ENCODE measurements at places on chromosomes 4 and X.

GRCh38 chrX:112857478-112857878 lies 16.8 kb upstream of the AMOT start:
- DNase-seq = no peak

DNA sequence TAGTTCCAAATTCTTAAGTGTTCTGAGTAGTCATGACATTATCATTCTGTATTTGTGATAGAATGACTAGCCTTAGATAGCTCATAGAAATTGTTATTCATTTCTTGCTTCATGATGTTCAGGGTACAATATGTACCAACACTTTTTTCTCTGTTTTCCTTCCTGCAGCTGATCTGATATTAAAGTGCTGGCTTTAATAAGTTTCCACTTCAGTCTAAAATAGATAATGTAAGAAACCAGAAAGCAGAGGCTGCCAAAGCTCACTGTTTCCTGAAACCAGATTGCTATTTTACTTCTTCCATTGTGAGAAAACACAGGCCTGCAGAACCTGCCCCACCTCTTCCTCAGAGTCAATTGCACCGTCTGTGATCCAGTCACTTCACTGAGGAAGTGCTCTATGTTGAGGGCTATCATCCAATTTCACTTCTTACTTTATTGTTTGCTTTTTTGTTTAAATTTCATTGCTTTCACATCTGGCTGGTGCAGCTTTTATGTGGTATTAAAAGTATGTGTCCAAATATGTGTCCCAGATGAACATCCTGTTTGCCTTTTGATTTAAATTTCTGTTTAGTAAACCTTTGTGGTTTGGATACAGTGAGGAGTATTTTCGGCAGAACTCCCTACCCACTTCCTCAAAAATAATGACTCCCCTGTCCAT lies 652.1 kb downstream of the ANKRD50 start:
- DNase-seq = no peak

DNA sequence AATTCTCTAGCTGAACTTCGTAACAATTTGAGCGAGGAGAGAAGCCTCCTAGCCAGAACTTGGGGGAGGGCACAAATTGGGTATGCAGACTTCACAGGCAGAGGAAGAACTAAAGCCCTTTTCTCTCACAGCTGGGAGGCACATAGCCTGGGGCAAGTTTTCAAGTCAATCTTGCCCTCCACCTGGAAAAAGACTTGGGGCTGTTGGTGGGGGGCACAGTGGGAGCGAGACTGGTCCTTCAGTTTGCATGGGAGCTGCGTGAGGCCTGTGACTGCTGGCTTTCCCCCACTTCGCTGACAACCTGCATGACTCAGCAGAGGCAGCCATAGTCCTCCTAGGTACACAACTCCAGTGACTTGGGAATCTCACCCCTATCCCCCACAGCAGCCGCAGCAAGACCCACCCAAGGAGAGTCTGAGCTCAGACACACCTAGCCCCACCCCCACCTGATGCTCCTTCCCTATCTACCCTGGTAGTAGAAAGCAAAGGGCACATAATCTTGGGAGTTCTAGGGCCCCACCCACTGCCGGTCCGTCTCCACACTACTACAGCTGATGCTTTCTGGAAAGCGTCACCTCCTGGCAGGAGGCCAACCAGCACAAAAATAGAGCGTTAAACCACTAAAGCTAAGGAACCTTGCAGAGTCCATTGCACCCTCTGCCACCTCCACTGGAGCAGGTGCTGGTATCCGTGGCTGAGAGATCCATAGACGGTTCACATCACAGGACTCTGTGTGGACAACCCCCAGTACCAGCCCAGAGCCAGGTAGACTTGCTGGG lies 160.8 kb downstream of the CBLL2 start:
- DNase-seq = no peak

DNA sequence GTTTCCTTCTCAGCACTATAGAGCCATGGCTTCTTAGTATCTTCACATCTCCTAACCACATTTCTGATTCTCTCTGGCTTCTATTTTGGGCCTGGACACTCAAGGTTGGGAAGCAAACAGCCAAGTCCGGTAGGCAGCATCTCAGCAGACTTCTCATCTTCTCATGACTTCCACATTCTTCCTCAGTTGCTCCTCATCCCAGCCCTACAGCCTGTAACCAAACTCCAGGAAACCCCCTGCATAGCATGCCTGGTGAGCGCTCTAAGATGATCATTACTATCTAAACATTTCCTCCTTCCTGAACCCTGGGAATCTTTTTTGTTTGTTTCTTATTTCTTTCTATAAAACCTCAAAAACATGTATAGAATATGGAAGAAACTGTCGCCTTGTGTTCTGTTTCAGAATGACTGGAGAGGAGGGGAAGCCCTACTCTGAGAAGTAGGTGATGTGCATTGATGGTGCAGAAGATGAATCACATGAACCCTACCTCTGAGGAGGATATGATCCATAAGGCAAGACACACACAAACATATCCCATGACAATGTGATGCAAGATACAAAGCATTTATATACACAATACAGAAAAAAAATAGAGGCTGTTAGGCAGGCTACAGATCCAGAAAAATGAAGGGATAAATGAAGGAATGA lies 219.8 kb upstream of the GYPA start:
- no peak for DNase-seq

GRCh38 chr4:99868126-99868596 lies 26.1 kb downstream of the LAMTOR3 start:
- no peak for DNase-seq

DNA sequence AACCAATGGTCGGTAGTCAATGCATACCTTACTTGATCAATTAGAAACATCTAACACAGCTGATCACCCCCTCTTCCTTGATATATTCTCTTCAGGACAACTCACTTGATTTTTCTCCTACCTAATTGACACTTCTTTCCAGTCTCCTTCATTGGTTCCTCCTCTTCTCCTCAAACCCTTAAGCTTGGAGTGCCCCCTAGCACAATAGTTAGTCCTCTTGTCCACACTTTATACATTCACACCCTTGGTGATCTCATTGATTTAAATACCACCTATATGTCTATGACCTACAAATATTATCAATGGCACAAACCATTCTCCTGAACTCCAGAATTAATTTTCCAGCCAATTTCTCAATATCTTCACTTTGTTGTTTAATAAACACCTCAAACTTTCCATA lies 724.0 kb downstream of the ADGRL3 start:
- DNase-seq = no peak

- DNase-seq = no peak
Observed at GRCh38 chr4:130419211-130419975, 1323.4 kb downstream of the C4orf33 start.

GRCh38 chr4:99404595-99405287 lies 30.4 kb downstream of the ADH7 start:
- DNase-seq = no peak

- no peak for DNase-seq
Observed at GRCh38 chrX:55663584-55663983, 40.4 kb downstream of the FOXR2 start.

GRCh38 chr4:1137850-1138249 lies 24.5 kb upstream of the RNF212 start:
- DNase-seq = no peak

GRCh38 chr4:67779631-67780030 lies 25.4 kb upstream of the GNRHR start:
- DNase-seq = no peak

DNA sequence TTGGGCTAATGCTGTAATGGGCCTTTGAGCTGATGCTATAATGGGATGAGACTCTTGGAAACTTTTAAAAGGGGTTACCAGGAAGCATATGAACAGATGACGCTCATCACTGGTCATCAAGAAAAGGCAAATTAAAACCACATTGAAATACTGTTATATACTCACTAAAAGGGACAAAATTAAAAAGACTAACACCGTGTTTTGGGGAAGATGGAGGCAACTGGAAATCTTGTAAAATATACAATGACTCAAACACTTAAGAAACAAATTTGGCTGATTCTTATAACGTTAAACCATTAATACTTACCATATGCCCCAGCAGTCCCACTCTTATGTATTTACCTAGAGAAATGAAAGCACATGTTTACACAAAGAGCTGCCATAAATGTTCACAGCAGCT lies 207.2 kb upstream of the GPRIN3 start:
- no peak for DNase-seq

DNA sequence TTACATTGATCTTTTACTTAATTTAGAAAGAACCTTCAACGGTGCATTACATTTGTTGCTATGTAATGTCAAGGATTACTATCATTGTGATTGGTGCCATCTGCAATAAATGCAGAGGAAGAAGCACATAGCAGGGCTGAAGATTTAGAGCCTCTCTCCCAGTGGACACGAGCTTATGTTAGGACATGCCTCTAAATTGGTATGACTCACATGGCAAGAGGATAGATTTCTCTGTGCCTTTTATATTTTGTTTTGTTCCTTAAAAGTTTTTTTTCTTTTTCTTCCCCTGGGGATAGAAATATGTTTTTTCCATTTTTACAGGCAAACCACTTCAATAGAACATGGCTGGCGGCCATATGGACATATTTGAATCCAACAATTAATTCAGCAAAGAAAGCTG lies 205.0 kb upstream of the HAND2 start:
- no peak for DNase-seq

DNA sequence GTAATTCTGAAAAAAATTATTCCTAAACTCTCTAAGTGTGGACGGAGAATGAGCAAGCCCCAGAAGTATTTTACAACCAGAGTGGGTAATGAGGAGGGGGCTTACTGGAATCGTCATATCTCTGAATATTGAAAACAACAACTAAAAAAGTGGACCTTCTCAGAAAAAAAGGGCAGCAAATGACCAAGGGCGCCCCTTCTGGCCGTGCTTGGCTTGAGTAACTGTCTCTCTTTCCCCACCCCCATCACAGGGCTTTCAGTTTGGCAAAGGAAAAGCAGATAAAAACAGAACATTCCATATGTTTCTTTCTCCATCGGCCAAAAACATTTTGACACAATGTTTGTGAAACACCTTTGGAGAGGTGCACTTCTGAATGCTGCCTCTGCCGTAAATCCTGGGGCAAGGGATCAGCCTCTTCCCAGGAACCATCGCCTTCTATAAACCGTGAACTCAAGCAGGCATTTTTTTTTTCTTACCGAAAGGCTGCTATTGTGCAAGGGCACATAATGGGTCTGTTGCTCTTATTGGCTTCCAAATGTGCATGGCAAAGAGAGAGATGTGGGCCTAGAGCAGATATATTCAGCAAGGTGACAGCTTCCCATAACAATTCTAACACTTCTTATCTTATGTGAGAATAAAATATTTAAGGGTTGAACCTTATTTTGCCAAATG lies 115.4 kb downstream of the PARM1 start:
- DNase-seq = no peak

DNA sequence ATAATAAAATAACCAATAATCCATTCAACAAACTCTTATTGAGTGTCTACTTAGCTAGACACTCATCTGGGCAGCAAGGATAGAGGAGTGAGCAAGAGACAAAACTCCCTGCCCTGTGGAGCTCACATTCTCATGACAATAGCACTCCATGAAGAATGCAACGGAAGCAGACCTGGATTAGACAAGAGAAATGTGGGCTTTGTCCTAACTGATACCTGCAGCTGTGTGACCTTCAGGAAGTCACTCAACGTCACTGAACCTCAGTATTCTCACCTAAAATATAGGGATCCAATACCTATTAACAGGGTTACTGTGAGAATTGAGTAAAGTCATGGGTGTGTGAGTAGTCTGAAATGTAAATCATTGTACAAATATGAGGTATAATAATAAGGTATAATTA lies 61.2 kb downstream of the NDNF start:
- DNase-seq = no peak

GRCh38 chr4:110837896-110838450 lies 215.1 kb upstream of the PITX2 start:
- DNase-seq = no peak

DNA sequence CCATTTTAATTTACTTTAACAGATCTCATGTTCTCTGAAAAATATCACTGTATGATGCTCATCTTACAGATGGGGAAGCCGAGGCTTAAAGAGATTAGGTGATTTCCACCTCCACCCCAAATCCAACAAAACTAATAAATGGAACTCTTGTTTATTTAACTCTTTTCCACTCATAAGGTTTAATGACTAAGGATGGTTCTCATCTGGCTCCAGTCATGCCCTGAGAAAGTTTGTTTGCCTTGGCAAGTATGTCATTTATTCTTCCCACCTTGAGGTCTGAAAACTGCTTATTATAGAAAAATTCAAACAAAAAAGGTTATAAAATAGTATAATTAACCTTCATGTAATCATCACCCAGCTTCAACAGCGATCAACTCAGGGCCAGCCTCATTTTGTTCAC lies 56.3 kb downstream of the PPEF2 start:
- no peak for DNase-seq

- no peak for DNase-seq
Observed at GRCh38 chr4:5710065-5710960, 688 bp upstream of the EVC start.

- DNase-seq = no peak
Observed at GRCh38 chrX:63250253-63250868, 100.8 kb downstream of the SPIN4 start.

GRCh38 chr4:73212982-73213730 lies 45.4 kb downstream of the ANKRD17 start:
- no peak for DNase-seq

GRCh38 chr4:2932951-2933565 lies 30.1 kb downstream of the NOP14 start:
- DNase-seq = no peak

GRCh38 chr4:156975686-156976085 lies 4.1 kb upstream of the PDGFC start:
- no peak for DNase-seq

DNA sequence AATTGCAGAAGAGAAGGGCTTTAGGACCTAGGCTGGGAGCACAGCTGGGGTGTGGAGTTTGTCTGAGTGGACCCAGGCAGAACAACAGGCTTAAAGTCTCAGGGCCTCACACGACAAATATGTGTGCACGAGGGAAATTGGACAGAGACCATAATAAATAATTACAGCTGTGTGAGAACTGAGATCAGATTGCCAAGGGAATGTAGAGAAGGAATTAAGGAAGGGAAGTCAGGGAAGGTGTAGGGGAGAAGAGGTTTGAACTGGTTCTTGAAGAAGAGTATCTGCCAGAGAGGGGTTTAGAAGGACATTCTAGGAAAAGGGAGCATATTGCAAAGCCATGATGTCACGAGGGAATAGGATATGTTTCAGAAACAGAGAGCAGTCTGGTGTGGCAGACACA lies 120.7 kb upstream of the TSPAN5 start:
- no peak for DNase-seq

DNA sequence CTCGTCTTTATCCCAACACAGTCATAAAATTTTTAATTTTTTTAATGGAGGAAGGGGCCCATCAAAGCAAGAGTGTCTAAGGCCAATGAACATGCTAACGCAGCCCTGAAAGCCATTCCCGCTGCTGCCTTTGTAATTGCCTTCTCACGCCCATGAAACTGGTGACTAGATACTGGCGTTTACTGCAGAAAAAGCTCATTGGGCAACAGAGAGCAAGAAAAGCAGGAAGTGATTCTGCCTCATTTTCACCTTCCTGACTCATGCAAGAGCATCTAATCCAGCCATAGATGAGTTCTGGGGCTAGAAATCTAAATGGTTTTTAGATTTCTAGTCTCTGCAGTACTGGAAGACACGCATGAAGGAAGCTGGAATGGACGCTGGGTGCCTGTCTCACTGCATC lies 72.5 kb downstream of the ANXA3 start:
- no peak for DNase-seq
